Stimulated activated CD4-positive, alpha-beta T cell treated with anti-CD3 and anti-CD28 coated beads, Interleukin-1b, Interleukin-23, amount 100 ng/mL, for 1 hour (primary cell): ENCODE measurements at places on chromosomes 11 and 22.

DNA sequence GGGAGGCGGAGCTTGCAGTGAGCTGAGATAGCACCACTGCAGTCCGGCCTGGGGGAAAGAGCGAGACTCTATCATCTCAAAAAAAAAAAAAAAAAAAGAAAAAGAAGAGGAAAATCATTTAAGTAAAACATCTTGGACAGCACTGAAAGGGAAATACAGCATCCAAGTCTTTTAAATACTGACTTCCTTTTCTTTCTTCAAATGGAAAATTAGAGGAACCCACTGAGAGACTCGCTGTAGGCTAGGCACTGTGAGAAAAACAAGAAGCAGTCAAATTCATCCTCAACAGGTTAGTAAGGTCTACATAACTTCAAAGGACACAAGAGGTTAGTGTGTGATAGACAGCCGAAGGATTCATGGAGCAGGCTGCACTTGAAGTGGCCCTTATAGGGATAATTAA lies 243.7 kb downstream of the BLID start:
- no peak for DNase-seq

DNA sequence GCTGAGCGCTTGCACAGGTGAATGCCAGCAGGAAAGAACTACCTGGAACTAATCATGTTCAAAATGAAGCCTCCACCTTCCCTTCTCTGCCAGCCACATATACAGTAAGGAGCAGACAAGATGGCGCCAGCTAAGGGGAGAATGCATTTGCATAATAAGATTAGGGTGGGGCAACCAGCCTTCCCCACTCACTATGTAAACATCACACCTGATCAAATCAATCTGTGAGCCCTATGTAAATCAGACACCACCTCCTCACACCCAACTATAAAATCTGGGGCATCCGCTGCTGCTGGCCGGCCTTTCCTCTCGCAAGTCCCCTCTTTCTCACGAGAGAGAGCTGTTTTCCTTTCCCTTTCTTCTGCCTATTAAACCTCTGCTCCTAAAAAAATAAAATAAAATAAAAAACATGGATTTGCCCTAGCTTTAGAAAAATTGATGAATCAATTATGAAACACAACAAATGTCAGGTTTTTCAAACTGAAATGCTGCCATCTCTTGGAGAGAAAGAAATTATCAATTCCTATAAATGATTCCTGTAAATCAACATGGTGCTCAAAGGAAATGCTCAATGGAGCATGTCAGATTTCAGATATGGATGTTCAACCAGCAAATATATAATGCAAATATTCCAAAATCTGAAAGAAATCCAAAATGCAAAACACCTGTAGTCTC lies 108.9 kb downstream of the SGSM3 start:
- DNase-seq: no peak

GRCh38 chr11:9344061-9344680 lies 29.8 kb upstream of the TMEM41B start:
- DNase-seq: no peak

- DNase-seq: no peak
These were observed 11.9 kb downstream of the KCNJ4 start for GRCh38 chr22:38442967-38443627.

- no peak for DNase-seq
These were observed 23.6 kb downstream of the MORC2 start for GRCh38 chr22:30944986-30945385.

GRCh38 chr11:7422544-7423331 lies 62.6 kb upstream of the OLFML1 start:
- DNase-seq: no peak

- DNase-seq: no peak
These were observed 68.9 kb upstream of the KCNQ1OT1 start for GRCh38 chr11:2768471-2769408.

DNA sequence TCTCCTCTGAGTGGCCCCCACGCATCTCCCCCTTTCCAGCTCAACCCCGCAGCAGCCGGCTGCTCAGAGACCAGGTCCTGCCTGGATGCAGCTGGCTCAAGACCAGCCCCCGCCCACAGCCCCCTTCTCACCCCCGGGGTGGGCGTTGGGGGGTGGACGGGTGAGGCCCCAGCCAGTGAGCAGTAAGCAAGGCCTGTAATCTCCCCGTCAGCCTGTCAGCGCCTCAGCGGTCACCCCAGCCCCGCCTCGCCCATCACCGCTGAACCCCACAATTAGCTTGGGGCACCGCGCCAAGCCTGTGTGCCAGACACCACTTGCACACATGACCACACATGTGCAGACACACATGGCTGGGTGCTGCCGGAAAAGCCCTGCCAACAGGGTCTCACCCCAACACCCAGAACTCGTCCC lies 5.9 kb downstream of the PLXNB2 start:
- no peak for DNase-seq

- DNase-seq: no peak
These were observed 110.2 kb downstream of the APIP start for GRCh38 chr11:34805937-34806336.

DNA sequence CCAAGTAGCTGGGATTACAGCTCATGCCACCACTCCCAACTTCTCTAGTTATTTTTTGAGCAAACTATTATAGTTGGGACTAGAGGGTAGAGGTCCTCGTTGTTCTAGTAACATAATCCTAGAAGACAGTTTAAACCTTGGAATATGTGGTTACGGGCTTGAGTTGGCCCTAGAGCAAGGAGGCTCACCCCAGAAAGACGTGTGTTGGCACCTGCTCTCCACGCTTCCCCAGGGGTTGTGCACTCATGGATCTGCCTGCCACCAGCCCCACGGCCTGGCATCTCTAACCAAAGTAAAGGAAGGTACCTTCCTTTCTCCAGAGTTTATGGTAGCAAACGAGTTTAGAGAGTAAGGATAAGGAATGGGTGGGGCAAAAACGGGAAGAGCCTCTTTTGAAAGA lies 79.0 kb downstream of the SCN3B start:
- no peak for DNase-seq

GRCh38 chr22:29727131-29727523 lies 7.3 kb downstream of the CABP7 start:
- DNase-seq: no peak

DNA sequence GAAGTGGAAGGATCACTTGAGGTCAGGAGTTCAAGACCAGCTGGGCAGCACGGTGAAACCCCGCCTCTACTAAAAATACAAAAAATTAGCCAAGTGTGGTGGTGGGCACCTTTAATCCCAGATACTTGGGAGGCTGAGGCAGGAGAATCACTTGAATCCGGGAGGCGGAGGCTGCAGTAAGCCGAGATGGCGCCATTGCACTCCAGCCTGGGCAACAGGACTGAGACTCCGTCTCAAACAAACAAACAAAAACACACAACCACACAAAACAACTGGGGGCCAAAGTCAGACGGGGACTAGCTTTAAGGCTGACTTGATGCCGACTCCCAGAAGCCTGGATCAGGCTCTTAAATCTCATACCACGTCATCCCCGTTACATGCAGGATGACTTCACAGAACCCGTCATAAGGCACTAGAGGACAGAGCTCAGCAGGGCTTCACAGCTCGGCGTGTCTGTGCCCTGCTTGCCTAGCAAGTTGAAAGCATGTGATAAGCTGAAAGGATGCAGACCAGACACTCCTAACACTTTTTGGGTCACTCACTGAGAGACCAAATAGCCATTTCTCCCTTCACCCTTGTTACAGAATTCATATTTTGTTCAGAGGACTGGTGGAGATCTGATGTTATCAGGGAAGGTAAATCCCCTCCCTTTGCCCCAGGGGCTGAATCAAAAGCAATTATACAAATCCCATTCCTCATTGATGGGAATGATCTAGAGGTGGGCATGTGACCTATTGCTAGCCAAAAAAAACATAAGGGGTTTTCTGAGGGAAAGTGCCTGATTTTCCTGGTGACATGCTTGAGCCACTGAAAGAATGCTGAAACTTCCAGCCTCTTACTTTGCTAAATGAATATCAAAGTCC lies 65.4 kb downstream of the GAB2 start:
- DNase-seq: no peak

GRCh38 chr11:62909107-62909894 lies 11.9 kb downstream of the CHRM1 start:
- no peak for DNase-seq

GRCh38 chr22:17570851-17571631 lies 7.7 kb downstream of the SLC25A18 start:
- DNase-seq: no peak

DNA sequence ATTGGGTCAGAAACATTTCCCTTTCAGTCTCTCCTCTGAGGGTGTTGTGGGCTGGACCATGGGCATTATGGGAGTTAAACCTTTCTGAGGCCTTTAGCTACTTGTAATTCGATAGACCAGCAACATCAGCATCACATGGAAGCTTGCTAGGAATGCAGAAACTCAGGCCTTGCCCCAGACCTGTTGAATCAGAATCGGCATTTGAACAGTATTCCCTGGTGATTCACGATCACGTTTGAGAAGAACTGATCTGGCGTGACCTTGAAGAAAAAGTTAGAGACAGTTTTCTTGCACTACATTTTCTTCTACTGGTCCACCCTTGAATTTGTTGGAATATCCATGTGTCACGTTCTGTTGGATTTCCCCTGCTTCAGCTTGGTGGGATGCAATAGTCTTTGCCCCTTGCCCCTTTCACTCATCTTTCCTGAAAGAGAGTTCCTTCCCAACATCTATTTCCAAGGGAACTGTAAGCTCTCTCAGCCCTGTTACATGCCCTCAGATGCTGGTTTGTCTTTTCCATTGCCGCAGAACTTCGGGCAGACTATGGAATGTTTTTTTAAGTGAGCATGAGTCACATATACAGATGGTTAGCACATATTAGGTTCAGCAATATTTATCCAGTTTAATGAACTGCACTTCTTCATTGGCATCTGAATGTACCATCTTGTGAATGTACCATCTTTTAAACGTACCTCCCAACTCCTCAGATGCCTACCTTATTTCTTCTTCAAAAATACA lies 23.9 kb downstream of the EHF start:
- DNase-seq: no peak

DNA sequence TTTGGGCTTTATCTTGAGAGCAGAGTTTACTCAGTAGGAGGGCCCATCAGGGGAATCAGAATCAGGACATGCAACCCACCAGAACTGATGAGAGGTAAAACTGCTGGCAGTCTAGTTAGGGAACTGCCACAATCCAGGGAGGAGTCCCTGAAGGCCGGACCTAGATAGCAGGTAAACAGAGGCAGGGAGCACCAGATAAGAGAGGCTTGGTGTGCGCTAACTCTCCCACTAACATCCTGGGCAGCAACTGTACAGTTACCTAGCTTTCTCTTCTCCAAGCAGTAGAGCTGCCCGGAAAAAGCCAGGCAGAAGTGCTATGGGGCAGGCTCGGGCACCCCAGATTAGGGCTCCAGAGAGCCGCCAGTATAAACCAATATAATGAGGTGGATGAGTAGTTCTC lies 865 bp upstream of the AMOTL1 start:
- no peak for DNase-seq

DNA sequence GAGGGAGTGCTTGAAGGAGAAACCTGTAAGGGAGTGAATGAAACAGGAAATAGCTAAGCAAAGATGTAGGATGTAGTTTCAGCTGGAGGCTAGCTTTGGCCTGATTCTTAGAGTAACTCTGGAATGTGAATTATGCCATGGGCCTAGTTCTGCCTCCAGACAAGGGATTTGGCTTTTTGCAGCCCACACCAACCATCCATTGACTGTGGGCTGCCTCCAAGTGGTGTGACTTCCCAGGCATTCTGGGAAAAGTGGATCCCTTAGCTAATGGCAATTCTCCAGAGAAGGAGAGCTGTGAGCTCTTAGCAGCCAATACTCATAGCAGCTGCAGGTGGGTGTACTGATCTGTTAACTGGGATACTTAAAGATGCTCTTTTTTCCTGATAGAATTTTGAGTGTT lies 2.0 kb upstream of the OR9I1 start:
- no peak for DNase-seq

- no peak for DNase-seq
These were observed 21.7 kb downstream of the VSIG10L2 start for GRCh38 chr11:125967515-125967914.

- DNase-seq: no peak
These were observed 9.5 kb upstream of the UPB1 start for GRCh38 chr22:24485608-24486007.

DNA sequence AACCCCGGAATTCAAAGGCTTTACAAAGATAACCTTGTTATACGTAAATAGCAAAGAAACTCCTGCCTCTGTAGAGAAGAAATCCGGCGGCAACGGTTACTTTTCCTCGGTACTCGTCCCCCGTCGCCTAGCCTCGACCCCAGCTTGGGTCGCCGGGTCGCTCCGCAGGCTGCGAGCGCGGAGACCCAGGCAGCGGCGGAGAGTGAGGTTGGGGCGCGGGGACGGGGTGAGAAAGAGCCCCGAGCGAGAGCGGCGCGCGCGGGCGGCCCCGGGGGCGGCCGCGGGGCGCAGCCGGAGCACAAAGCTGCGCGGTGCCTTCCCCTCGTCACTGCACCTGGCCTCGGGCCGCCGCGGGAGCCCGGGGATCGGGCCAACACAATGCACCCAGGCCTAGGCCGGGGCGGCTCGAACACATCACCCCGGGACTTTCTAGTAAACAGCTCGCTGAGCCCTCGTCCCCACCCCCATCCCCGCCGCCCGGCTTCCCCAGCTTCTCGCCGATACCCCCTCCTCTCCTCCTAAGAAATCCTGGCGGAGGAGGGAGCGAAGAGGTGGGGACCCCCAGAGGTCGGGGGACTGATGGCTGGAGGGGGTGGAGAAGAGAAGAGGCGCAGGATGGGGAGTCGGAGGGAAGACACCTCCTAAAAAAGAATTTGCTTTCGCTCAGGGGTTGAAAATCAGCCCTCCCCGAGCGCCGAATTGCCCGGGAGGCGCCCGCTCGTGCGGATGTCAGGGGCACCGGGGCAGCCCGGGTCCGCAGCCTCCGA lies 845 bp downstream of the MPPED2 start:
- DNase-seq: no peak

- no peak for DNase-seq
These were observed 3.1 kb downstream of the CYB5R3 start for GRCh38 chr22:42645938-42646568.

DNA sequence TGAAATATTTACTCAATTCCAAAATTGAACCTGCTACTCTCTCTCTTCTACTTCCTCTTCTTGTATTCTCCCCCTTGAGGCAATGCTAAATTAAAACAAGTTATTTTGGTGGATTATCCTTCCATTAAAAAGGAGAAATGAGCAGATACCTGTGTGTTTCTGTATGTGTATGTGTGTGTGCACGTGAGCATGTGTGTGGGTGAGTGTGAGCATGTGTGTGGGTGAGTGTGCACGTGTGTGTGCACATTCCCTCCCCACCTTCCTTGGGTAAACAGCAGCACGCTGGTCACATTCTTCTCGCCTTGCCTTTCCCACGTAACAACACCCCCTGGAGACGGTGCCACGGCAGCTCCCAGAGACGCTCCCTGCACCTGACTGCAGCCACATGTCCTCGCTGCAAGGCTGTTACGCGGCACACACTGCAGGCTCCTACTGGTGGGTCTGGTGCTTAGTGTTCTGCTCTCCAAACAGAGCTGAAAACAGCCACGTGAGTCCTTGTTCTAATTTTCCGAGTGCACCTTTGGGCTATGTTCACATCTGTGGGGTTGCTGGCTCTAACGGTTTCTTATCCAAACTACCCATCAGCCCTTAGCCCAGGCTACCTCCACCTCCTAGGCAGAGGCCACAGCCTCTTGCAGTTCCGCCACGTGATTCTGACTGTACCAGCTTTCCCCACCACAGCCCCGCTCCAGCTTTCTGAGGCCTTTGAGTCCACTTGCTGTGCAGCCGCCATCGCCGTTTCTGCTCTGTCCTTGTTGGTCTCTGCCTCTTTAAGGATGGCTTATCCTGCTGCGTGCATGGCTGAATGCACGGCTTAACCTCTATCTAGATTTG lies 123.4 kb downstream of the CTTN start:
- DNase-seq: no peak
